ENCODE measurements at places on chromosomes 1 and 21.

DNA sequence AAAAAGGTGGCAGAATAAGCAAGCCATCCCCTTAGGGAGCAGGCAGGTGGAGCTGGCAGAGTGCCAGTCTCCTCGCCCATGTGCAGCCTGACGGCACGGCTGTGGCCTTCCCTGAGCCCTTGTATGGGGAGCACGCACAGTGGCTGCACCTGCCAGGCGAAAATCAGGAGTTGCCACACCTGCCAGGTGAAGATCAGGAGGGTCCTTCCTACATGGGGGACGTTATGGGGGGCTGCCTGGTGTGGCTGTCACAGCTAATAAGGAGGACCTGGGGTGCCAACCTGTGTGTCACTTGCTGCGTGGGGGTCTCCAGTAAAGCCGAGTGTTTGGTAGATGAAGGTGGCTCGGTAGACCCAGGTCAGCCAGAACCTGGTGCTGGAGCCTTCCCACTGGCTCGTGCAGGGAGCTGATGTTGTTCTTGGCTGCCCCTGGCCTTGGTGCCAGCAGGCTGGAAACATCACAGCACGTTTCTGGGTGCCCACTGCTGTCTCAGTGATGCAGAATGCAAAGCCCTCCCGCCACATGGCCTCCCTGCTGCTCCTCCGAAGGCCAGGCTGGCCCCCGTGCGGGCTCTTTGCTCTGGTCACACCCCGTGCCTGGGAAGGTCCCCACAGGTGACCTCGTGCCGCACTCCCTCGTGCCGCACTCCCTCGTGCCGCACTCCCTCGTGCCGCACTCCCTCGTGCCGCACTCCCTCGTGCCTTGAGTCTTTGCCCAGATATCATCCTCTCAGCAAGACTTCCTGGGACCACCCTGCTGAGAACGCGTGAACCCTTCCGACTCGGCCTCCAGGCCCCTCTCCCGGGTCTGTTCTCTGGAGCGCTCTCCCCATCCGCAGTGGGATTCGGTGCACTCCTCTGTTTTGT, 55.4 kb downstream of the SLC37A1 start:
- DNase-seq: no peak

GRCh38 chr21:36695671-36696389, 3.1 kb upstream of the SIM2 start:
- no peak for DNase-seq

- DNase-seq: no peak
These were observed 53.1 kb downstream of the MYOM3 start for GRCh38 chr1:24058671-24059455.

- peak; percentile 21 for DNase-seq
These were observed 15.3 kb upstream of the RNF187 start for GRCh38 chr1:228471762-228472398.

DNA sequence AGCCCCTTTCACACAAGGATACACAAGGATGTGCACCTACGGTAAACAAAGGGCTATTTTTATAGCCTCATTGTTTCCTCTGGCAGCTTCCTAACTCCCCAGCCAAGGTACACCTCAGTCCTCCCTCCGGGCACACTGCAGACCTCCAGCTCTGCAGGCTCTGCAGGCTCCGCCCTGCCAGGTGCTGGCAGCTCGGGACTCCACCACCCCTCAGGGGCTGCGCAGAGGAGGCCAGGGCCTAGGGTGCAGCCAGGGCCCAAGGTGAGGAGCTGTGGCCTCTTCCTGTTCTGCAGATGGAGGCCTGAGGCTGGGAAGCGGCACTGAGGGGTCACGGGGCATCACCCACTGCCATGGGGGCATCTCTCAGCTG, 19.8 kb upstream of the CLSTN1 start:
- no peak for DNase-seq

- no peak for DNase-seq
These were observed 12.4 kb downstream of the HYI start for GRCh38 chr1:43441166-43441893.

DNA sequence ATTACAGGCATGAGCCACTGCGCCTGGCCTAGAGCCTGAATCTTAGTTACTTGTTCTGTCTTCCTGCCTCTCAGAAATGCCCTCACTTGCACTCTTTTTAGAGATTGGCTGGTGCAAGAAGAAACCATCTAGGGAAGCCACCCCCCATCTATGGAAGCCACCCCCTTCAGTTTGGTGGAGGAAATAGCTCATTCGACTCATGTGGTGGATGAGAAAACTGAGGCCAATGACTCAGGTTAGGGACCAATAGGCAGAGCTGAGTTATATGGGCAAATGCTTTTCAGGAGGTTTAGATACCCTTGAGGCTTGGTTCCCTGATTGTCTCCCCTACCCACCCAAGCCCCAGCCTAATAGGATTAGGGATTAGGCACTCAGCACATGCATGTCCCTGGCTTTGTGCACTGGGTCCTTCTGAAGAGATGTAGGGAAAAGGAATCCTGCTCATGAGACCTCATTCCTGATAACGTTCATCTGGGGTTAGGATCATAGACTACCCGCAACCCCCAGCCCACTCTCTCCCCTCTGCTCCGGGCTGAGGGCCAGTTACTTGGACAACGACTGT, 77.1 kb downstream of the PAX7 start:
- DNase-seq: no peak

DNA sequence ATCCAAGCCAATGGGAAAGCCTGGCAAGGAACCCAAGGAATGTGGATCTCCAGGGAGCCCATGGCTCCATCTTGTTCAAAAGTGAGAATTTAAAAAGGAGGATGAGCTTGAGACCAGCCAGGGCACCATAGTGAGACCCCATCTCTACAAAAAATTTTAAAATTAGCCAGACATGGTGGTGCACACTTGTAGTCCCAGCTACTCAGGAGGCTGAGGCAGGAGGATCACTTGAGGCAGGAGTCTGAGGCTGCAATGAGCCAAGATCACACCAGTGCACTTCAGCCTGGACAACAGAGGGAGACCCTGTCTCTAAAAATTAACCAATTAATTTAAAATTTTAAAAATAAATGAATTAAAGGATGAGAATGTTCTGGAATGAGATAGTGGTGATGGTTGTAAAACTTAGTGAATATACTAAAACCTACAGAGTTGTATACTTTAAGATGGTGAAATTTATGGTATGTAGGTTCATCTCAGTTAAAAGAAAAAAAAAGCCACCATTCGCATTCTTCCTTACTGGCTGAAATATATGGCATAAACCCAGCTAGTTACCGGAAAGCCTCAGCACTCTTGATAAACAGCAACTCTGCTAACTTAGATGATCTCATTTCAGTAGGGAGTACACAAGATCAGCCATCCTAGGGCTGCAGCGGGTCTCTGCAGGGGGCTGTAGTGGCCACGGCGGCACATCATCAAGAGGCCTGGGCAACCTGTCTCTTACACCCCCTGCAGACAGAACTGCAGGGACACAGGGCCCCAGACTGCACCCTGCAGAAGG, 48.3 kb upstream of the H6PD start:
- DNase-seq: no peak

DNA sequence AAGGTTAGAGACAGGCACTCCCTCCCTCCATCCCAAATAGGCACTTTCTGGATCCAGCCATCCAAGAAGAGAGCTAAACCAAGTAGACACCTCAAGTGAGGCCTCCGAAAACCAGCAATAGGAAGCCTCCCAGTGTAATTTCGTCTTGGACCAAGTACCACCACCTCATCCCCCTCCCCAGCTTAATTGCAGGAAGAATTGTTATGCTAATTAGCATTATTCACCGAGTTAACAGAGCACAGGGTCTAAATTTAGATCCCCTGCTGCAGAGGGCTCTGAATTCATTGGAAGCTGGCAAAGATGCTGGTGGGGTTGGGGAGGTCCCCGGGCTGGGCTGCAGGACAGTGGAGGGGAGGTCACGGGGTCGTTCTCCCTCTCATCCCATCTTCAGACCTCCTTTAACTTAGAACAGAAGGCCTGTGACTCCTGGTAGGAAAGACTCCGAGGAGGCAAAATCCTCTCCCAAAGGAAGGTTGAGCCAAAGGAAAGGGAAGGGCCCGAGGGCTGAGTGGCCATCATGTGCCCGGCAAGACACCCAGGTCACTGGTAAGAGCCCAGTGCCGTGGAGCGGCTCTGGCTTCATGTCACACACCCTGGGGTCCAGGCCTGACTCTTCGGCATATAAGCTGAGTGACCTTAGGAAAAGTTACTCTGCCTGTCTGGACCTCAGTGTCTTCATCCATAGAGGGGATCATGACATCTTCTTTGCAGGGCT, 209.2 kb upstream of the GRIK3 start:
- no peak for DNase-seq

DNA sequence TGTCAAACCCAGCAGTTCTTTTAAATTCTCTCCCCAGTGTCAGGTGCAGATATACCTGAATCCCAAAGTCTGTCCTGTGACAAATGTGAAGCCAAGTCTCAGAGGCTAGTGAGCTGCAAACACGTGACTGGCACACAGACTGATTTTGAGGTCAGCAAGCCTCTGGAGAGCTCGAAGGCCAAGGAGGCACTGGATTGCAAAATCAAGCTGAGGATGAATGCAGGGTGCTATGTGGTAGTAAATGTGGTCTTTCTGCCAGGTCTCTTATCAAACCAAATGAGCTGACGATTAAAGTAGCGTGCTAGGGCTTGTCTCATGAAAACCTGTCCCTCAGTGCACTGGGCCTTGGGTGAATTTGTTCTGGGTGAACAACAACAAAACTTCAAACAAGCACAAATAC, 20.6 kb downstream of the GPR3 start:
- DNase-seq: no peak

DNA sequence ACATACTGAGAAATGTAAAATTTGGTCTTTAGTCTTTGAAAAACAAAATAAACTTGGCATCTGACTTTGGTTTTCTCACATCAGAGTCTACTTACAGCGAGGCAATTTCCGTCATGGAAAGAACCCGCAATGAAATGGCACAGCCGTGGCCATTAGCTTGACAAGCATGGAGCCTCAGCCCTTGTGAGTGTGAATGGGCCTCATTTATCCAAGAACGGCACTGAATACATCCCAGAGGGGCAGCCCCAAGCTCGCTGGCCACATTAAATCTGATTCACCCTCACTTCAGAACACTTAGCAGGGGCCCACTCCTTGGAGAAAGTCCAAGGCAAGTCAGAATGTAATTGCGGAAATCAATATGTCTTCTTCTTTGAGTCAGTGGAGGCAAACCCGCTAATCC, 64.8 kb downstream of the ERG start:
- DNase-seq: no peak

GRCh38 chr1:170967042-170967910, 31.9 kb downstream of the MROH9 start:
- peak; percentile 54 for DNase-seq

GRCh38 chr1:53366901-53367502, 39.1 kb upstream of the LRP8 start:
- no peak for DNase-seq

DNA sequence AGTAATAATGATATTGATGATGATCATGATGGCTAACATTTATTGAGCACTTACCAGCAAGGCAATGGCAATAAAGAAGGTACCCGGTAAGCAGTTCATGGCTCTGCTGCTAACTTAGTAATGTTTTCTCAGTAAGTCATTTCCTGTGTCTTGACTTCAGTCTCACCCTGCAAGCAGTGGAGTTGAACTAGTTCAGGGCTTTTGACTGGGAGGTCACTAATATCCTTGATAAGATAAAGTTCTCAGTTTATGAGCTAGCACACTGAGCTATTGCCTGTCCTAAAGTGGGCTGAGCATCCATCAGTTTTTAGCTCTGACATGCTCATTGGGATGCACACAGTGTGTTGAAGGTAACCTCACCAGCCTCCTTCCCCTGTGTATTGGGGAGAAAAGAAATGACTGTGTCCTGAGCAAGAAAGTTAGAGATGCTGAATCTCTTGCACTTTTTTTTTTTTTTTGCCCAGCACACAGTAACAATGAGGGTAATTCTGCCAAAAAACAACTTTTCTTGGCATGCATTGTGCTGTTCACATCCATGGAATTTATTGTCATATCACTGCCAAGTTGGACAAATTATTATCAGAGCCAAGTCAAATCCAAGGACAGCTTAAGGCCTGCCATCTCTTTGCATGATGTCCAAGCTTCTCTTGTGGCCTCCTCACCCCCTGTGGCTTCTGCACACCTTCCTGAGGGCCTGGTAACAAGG, 55.5 kb upstream of the GADD45A start:
- DNase-seq: peak; percentile 21

DNA sequence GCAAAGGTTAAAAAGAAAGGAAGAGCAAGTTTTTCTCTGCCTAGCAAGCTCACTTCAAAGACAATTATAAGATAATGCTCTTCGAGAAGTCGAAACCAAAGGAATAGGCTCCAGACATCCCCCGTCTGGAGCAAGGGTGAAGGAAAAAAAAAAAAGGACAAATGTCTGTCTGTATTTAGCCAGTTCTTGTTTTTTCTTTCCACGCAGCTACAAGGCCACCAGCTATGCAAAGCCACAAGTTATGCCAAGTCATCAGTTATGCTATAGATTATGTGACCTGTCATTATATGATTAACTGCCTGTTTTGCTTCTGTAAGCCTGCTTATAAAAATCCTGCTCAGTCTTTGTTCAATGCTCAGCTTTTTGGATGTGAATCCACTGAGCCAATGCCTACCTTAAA, 2.4 kb upstream of the THEM5 start:
- DNase-seq: no peak

DNA sequence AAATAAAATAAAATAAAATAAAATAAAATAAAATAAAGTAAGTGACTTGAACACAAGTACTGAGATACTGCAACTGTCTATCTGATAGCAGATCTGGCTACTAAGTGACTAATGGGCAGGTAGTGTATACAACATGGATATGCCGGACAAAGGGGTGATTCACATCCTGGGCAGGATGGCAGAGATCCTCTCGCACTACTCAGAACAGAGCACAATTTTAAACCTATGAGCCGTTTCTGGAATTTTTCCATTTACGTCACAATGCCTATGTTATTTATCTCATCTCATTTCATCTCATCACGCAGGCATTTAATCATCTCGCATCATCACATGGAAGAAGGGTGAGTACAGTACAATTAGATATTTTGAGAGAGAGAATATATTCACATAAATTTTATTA, 233.3 kb upstream of the COA6 start:
- DNase-seq: peak; percentile 54

GRCh38 chr1:30708361-30708728, 15.0 kb downstream of the MATN1 start:
- no peak for DNase-seq
